ENCODE measurements at places on chromosomes 2 and 18.

- DNase-seq, result no peak
Observed at GRCh38 chr2:54927085-54927750, 123.0 kb downstream of the RTN4 start.

GRCh38 chr2:71126957-71127356, 3.1 kb downstream of the MCEE start:
- no peak for DNase-seq

DNA sequence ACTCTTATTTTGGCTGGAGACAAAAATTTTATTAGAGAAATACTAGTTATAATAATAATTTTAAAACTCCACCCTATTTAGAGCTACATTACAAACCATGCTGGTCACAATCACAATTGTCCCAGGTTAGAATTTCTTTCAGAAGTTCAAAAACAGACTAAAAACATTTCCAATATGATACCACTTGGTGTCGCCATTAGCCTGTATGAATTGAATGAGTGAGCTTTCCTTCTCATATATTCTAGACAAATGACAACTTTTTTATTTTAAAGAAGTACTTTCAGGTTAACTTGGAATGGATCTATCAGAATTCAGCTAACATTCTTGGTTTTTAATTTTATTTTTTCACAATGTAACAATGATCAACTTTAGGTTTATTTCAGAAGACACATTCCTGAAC, 48.0 kb downstream of the SERPINB8 start:
- DNase-seq, result peak; percentile 81

DNA sequence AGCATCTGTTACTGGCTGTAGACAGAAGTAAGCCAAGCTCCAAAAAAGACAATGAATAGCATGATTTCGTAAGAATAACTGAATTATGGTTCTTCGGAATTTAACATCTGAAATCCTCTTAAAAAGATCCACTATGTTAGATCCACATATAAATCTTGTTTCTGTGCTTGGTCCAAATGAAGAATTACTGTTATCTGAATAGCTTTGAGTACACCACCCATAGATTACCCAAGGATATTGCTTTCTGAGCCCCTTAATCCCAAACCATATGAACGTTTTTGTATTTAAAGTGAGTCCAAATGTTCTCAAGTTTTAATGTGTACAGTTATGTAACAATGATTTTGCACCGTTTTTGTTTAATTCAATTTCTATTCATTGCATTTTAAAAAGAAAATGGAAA, 124.9 kb downstream of the DSC3 start:
- no peak for DNase-seq

GRCh38 chr2:220533485-220533884, 906.1 kb downstream of the SLC4A3 start:
- DNase-seq, result peak; percentile 71

DNA sequence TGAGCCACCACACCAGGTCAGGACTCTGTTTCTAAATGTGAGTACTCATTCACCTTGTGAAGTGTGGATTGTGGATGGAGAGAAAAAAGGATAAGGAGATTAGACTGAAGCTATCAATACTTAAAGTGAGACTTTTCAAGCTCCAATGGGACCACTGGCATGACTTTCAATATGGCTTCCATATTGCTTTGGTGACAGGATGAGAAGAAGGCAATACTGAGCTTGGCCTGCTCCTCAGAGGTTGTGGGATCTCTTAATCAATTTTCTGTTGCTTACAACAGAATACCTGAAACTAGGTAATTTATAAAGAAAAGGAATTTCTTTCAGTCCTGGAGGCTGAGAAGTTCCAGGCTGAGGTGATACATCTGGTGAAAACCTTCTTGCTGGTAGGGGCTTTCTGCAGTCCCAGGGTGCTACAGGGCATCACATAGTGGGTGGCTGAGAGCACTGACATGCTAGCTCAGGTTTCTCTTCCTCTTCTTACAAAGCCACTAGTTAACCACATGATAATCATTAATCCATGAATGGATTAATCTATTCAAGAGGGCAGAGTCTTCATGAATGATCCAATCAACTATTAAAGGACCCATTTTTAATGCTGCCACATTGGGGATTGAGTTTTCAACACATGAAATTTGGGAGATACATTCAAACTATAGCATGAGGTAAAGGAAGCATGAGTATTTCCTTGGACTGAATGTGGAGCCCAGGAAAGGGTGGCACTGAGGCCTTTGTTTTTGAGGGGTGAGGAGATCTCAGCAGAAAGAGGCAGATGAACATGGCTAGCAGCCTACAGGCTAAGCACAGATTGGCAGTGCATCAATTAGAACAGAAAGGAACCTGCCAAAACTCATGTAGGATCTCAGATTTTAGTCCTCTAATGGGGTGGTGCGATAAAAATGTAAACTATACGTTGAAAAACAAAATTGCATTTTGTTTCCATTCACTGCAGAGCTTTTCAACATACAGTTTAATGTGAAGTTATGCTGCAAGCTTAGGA, 274.5 kb downstream of the PIK3C3 start:
- DNase-seq, result no peak

- no peak for DNase-seq
Observed at GRCh38 chr2:228701506-228701905, 520.0 kb upstream of the SPHKAP start.

- DNase-seq, result no peak
Observed at GRCh38 chr2:60295636-60295962, 257.9 kb downstream of the BCL11A start.

GRCh38 chr18:2442726-2443275, 128.5 kb downstream of the METTL4 start:
- DNase-seq, result no peak

- DNase-seq, result no peak
Observed at GRCh38 chr2:203675086-203675485, 31.4 kb upstream of the CD28 start.

DNA sequence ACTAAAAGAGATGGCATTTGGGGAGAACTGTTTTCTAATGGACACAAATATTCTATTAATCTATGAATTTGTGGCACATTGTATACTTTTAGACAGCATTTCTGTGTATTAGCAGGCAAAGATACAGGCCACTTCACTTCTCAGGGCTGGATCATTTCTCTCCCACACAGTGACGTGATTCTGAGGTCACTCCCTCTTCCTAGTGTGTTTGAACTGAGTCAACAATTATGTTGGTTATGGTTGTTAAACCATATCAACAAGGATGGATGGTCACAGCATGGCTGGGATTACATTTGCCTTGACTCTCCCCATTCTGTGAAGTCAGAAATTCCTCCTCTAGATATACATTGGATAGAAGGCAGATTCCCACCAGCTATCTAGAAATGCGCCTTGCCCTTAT, 11.6 kb downstream of the NOSTRIN start:
- DNase-seq, result peak; percentile 80

- peak; percentile 38 for DNase-seq
Observed at GRCh38 chr2:39665811-39666490, at the start of gene TMEM178A. Gene TMEM178A, plus strand, starts transcription at chr2:39665917. Its CDS starts 58 bp downstream, at chr2:39665975.

GRCh38 chr2:71672826-71673795, 219.8 kb downstream of the DYSF start:
- DNase-seq, result no peak

DNA sequence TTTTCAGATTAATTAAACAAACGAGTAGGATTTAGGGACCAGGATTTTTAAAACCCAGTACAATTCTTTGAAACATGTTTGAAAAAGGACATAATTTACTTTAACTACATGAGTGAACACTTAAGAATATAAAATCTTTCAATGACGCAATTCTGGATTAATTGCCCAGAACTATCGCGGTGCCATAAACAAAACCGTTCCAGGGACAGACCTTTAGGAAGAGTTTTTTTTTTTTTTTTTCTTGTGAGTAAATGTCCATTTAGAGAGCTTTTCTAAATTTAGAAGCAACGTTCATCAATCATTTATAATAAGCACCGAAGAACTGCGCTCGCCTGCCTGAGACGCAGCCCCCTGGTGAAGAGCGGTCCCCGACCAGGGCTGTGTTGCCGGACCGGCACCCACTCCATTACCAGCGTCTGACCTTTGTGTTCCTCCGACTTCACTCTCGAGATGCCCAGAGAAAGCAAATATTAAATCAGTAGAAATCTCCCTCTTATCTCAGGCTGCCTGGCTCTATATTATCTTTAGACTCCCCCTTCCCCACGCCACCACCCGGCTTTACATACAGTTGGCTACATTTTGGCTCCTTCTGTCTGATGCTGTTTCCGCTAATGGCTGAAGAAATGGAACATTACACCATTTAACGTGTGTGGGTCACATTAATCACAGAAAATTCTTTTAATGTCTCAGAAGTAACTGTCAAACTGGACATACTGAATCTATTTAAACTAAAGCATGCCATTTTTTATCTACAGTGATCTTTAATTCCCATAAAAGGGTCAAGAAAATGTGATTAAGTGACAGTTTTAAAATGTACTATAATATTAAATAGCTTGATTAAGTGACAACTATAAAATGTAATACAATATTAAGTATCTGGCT, 364.0 kb upstream of the MEIS1 start:
- no peak for DNase-seq

DNA sequence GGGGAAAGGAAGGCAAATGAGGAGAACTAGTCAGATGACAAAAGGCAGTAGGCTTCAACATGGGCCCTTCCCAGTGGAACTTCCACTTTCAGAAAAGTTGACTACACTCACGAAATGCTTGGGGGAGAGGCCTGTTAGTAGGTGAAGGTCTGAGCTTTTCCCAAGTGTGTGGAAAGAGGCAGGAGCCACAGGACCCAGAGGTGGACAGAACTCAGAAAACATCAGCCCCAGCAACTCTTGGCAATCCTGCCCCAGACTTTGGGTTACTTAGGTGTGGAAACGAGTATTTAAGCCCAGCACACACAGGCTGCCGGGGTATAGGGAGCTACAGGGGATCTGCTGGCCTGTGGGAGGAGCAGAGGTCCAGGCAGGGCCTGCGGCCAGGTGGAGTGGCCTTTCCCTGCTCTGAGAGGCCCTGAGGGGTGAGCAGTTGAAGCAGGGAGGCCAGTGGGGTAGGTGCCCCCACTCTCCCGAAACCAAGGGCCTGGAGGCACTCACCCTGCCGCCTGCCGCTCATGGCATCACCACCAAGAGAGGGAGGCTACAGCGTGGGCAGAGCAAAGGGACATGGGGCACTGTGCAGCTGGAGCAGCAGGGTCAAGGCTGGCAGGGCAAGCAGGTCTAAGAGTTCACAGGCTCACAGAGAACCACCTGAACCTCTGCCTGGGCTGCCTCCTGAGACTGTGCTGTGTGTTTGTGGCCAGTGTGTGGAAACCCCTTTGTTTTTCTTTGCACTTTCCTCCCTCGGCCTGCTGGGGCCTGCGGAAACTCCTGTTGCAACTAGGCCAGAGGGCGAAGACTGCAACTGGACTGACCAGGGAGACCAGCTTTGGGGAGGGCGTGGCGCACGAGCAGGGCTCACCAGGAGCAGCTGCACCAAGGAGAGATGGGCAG, 130.7 kb upstream of the SERTAD2 start:
- no peak for DNase-seq

- no peak for DNase-seq
Observed at GRCh38 chr2:44550561-44550960, 188.8 kb downstream of the CAMKMT start.

GRCh38 chr2:568639-569235, 108.5 kb downstream of the TMEM18 start:
- DNase-seq, result no peak

DNA sequence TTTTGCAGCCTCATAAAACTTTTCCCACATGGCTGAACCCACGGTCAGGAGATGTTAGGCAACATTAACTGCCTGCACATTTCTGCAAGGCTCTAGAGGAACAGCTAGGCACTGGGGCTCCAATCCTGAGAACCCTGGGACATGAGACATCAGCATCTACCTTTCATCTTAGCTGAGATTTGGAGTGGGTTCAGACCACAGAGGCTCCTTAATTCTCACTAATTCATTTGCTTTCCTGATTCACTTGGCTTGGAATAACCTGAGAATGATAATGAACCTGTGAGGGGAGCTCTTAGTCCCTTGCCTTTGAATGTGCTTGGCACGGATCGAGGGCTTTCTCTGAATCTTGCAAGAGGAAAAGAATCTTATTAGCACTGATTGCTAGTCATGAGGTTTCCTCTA, 266.2 kb downstream of the FIGN start:
- no peak for DNase-seq

GRCh38 chr18:21315741-21316197, 73.7 kb downstream of the GREB1L start:
- DNase-seq, result no peak

DNA sequence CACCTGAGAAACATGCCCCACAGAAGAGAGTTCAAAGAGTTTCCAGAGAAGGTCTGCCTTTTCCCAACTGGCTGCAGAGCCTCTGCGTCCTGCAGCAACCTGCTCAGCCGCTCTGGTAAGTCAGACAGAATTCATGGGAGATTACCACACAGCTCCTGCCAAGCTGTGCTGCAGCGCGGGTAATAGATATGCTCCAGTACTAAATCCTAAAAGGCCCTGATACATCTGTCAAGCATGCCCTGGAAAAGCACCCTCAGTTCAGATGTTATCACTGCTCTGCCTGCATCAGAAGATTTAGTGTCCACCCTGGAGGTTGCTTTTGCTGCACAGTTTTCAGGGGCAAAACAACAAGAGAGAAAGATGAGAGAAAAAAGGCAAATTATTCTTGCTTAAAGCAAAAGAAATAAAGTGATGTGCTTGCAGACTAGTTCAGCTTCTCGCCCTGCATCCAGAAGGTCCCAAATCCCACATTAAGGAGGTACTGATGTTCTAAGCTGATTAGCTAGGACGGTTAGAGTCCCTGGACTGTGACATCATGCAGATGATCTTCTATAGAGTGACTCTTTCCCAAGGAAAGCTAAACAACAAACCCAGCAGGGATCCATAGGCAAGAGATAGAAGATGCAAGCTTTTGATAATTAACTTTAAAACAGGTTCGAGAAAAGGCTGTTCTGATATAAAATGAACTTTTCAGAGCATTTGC, 488.6 kb downstream of the BCL11A start:
- no peak for DNase-seq

- no peak for DNase-seq
Observed at GRCh38 chr2:70777450-70777849, 9.4 kb upstream of the ADD2 start.
